Caki2 (cell line): ENCODE measurements at places on chromosomes 12 and 14.

- DNase-seq: no peak
These were observed 65.3 kb upstream of the RASSF3 start for GRCh38 chr12:64545081-64545382.

DNA sequence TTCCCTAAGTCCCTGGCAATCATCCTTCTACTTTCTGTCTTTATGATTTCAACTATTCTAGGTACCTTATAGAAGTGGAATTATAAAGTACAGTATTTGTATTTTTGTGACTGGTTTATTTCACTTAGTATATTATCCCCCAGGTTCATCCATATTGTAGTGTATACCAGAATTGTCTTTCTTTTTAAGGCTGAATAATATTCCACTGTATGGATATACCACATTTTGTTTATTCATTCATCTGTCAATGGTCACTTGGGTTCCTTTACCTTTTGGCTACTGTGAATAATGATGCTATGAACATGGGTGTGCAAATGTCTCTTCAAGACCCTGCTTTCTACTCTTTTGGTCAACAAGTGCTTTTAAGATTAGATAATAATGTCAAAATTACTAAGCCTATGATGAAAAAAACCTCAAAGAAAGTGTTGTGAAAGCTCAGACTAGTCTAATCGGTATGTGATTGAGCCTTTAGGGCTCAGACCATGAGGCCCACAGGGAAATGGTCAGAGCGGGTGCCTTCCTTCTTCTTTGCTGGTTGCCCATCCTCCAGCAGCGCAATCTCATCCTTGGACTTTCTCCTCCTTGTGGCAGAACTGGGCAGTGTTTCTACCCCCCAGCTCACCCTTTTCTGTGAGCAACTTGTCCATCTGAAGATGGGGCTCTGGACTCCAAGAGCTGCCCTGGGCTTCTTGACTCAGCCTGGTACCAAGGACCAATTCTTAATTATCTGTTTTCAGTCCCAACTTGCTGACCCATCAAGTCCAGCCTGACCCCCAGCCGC, 105.4 kb downstream of the TTC8 start:
- DNase-seq: no peak

GRCh38 chr12:93183940-93184671, 193.6 kb upstream of the NUDT4 start:
- DNase-seq: no peak

DNA sequence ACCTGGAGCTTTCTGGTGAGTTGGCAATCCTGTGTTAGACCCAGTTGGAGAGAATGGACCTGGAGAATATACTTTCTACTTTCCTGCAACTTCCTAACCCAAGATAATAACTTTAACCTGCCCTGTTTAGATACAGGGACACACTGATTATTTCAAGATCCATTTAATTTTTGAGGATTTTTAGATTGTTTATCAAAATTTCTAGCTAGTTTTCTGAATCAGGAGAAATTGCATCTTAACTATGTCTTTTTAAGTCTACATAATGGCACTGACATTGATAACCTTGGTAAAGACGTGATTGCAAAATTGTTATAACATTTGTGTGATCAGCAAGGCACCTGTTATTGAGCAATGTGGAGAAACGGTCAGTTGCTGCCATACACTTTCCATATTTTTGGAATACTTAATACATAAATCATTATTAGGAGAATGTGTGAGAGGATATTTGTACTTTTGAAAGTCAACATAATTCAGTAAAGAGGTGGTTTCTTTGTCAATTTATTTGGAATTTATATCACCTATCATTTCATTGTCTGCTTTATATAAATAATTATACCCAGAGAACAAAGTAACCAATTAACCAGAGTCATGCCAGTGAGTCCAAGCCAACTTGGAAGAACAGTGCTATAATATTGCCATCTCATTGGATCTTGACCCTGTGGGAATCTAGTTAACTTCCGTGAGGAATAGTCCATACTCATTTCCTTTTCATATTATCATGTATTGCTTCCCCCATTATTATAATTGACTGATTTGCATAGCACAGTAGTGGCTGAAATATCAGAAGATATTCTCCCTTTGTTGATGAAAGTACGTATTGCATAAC, 28.4 kb downstream of the NFYB start:
- DNase-seq: no peak

- no peak for DNase-seq
These were observed 128.5 kb downstream of the ETV6 start for GRCh38 chr12:11777962-11778361.
